ENCODE measurements at places on chromosomes 5 and 9.

GRCh38 chr9:5375091-5375490 lies 35.4 kb upstream of the RLN1 start:
- no peak for DNase-seq

DNA sequence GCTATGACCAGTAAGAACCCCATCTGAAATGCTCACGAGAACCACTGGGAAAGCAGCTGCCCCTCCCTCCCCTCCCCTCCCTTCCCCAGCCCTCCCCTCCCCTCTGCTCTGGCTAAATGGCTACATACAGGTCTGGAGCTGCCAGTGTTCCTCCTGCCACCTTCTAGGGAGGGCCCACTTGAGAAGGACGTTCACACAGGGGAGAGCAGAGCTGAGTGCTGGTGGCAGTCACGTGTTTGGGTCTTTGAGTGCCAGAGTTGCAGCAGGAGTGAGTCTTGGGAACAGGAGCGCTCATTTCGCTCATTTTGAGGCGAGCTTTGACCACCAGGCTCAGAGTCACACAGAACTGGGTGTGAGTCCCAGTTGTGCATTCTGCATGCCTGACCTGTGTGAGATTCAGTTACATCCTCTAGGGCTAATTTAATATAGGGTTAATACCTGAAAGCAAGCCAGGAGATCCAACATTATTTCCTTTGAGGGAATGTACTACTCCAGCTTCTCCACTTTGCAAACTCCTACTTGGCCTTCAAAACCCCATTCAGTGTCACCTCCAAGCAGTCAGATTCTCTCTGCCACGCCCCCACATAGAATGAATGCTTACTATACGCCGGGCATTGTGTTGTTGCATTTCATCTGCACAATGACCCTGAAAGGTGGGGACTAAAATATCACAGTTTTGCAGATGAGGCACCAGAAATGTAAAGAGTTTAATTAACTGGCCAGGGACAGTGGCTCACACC lies 25.1 kb downstream of the CPLX2 start:
- DNase-seq, result no peak

- no peak for DNase-seq
Observed at GRCh38 chr9:36018891-36019720, 17.6 kb upstream of the RECK start.

- no peak for DNase-seq
Observed at GRCh38 chr9:113770396-113770795, 105.7 kb upstream of the ZNF618 start.

DNA sequence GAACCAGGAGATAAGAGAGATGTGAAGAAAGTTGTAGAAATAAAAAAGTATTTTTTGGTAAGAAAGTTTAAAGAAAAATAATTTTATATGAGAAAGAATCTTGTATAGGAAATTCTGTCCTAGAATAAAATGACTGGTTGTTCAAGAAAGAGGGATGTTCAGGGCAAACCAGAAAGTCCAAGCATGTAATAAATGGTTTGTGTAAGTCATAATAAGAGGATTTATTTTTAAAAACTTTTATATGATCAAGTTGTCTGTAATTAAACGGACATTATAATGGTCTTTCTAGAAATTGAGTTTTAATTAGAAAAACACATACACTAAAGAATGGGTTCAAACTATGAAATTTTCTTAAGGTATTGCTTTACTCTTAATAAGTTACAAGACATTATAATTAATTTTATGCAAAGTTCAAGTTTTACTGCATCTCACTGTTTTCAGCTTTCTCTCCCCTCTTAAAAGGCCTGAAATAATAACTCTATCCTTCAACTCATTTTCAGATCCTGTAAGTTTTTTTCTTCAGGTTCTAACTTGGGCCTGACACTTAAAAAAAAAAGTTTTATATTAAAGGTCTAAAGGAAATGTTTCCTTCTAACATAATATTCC lies 56.1 kb upstream of the ZNF300 start:
- DNase-seq, result peak; percentile 48

GRCh38 chr5:74179179-74179578 lies 461.3 kb downstream of the ENC1 start:
- DNase-seq, result no peak

DNA sequence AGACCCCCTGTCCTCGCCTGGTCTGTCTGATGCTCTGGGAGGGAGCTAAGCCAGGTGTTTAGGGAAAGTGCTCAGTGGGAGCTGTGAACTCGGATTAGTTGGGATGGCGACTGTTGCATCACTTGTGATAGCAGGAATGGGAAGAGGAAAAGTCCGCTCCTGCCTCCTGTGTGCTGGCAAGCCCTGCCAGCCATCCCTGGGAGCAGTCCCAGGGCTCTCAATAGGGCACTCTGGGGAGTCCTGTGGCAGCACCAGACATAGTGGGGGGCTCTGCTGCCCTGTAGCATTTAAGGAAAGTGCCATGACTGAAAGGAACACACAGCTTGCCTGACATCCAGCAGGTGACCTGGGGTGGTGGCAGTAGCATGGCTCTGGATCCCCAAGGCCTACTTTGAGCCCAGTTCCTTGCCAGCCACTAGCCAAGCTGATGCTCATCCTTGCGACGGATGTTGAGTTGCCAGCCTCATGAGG lies 81.5 kb downstream of the AMBP start:
- no peak for DNase-seq

GRCh38 chr9:138020120-138020794 lies 142.7 kb downstream of the CACNA1B start:
- no peak for DNase-seq

DNA sequence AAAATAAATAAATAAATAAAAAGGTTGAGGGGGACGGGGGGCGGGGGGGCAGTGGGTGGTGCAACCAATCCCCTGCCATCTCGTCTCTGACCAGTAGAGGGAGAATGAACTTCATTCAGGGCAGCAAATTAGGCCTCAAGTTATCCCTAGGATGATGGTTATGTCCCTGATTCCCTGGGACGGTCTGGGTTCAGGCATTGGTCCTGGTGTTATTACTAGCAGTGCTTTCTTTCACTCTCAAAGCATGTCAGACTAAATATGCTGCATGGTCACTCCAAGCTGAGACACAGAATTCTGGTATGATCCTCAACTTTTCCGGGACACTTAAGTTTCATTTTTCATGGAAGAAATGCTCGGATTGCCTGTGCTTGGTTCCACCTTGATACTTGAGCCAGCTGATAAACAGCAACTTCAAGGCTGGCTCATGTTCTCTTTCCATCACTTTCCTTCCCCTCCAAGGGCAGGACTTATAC lies 59.4 kb downstream of the DAP start:
- peak; percentile 61 for DNase-seq

- DNase-seq, result no peak
Observed at GRCh38 chr5:84599964-84600363, 215.3 kb upstream of the EDIL3 start.

- DNase-seq, result no peak
Observed at GRCh38 chr5:38997591-38997990, 76.6 kb downstream of the RICTOR start.

DNA sequence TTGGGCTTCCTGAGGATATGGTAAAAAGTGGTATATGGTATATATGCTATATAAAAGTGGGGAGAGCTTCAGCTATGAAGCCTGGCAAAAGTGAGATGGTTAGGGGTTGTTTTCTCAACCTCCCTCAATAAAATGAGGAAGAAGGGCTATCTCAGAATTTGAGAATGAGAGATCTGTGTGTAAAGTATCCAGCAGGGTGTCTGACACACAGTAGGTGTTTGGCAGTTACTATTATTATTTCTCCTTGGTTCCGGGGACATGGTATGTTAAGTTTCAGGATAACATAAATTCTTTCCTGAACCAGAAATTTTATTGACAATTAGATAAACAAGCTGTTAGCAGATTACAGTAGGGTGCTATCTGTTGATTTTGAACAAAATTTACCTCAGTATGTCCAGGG lies 94.1 kb downstream of the DENND1A start:
- DNase-seq, result no peak

DNA sequence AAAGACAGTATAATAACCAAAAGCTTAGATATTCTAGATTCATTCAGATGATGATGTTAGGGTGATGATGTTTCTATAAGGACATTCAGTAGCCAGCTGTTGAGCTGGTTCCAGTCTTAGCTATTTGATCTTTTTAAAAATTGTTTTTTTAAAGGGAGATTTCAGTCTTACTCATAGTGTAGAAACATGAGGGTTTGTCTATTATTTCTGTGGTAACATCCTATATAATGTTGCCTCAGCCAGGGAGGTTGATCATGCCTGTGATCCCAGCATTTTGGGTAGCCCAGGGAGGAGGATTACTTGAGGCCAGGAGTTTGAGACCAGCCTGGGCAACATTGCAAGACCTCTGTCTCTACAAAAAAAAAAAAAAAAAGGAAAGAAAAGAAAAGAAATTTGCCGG lies 167.8 kb downstream of the DOCK2 start:
- no peak for DNase-seq

- no peak for DNase-seq
Observed at GRCh38 chr5:141484310-141484640, 555 bp upstream of the PCDHGC4 start.

DNA sequence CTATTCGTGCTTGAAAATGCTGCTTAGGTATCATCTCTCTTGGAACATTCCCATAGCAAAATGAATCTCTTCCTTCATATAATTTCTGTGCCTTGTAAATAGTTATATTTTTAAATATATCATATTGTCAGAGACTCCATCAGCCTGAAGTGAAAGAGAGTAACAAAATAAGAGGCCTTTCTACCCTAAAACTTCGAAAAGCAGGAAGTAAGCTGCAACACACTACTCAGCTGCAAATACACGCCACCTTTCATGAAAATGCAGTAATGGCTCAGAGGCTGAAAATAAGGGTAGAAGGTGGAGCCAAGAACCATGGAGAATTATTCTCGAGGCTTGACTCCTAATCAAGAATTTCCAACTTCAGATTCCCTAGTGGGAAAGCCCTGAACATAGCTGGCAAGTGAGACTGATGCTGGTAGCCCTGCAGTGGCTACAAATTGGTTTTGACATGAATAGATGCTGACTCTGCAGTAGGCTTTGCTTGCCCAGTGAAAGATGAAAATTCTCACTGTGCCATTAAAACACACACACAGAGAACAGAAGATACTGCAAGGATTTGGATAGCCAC lies 30.2 kb upstream of the PTGER4 start:
- DNase-seq, result peak; percentile 8

- DNase-seq, result no peak
Observed at GRCh38 chr5:74258314-74258665, 382.2 kb downstream of the ENC1 start.

DNA sequence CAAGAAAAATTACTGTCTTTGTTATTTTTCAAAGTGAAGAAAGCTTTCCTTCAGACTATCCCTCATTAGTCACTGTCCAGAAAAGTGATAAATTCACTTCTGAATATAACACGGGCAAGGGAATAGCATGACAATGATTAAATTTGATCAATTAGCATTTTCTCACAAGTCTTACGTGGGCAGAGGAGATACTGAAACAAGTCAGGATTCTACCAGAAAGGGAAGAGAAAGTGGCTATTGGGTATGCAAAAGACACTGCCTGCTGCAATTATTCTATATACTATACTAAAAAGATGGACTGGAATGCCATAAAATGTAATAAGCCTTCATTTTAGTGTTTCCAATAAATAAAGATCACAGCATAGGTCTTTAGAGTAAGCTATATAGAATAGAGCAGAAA lies 7.4 kb downstream of the COX7C start:
- no peak for DNase-seq

DNA sequence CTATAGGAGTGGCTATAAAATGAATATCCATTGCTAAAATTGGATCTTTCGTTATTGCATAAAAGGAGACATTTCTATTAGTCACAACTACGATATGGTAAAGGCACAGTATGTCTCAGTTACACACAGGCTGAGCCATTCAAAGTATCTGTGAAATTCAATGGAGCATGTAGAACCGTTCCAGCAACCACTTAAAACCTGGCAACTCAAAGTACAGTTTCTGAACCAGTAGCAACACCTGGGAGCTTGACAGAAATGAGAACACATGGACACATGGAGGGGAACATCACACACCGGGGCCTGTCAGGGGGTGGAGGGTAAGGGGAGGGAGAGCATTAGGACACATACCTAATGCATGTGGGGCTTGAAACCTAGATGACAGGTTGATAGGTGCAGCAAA lies 15.4 kb downstream of the POC5 start:
- DNase-seq, result no peak

GRCh38 chr5:111121926-111122325 lies 29.8 kb downstream of the WDR36 start:
- no peak for DNase-seq

DNA sequence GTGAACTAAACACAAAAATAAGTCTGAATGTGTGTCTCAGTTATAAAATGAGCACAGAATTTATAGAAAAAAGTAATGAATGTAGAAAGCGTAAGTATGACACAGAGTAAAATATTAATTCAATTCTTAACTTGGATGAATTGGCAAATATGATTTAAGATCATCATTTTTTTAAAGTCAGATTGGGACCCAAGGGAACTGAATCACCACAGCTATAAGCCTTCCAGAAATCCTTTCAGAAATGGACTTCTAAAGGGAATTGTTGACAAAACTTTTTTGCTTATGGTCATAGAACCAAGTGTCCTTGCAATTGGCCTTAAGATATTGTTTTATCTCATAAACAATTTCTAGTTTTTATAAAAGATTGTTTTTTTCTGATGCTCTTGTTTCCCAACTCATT lies 495.1 kb upstream of the DAB2 start:
- DNase-seq, result no peak

DNA sequence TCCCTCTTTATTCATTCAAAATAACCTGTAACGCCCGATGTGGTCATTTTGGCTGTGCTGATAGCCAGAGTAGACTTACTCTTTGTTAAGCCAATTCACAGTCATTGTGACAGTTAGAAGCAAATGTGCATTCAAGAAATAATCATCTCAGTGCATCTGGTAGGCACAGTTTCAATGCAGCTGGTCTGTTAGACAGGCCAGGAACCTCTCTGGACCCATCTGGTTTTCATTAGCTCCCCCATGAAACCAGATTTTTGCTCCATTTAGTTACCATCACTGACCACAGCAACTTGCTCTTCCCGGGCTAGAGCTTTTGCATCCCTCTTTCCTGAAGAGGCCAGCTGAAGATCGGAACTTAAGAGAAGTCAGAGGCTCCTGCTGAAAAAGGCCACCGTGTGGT lies 284.2 kb downstream of the NSG2 start:
- no peak for DNase-seq

DNA sequence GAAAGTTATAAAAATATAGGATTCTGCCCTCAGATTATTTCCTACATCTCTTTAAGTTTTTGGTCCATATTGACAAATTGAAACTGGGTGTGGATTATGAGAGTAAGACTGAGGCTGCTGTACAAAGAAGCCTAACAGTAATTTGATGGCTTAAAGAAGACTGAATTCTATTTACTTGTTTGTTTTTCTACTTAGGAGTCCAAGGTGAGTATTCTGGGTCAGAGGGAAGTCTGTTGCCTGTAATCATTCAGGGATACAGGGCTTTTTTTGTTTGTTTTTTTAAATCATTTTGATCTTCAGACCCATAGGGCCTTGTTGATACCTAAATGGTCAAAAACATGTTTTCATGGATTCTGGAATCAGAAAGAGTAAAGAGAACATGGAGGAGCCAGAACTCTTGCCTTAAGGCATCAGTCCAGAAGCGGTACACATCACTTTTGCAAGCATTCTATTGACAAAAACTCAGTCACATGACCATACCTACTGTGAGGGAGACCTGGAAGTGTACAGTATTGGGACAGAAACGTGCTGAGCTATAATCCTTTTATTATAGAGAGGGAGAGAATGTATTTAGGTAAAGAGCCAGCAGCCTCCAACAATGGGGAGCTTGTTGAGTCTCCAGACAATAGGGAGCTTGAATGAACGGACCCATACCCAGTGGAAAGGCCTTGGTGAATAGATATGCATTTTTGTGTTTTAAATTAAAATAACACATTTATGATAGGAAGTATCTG lies 102.7 kb downstream of the LRRC70 start:
- DNase-seq, result no peak

- no peak for DNase-seq
Observed at GRCh38 chr9:14153310-14153720, 160.6 kb downstream of the NFIB start.

Data from OCI-LY7 (cell line).